Activated T-helper 1 cell treated with anti-CD3 and anti-CD28 coated beads, Interleukin-2, amount 50 U/mL, for 16 hours (primary cell): ENCODE measurements at places on chromosomes 16 and 17.

GRCh38 chr16:68373528-68374245 is 62.9 kb downstream of the PRMT7 start:
- no peak for DNase-seq

DNA sequence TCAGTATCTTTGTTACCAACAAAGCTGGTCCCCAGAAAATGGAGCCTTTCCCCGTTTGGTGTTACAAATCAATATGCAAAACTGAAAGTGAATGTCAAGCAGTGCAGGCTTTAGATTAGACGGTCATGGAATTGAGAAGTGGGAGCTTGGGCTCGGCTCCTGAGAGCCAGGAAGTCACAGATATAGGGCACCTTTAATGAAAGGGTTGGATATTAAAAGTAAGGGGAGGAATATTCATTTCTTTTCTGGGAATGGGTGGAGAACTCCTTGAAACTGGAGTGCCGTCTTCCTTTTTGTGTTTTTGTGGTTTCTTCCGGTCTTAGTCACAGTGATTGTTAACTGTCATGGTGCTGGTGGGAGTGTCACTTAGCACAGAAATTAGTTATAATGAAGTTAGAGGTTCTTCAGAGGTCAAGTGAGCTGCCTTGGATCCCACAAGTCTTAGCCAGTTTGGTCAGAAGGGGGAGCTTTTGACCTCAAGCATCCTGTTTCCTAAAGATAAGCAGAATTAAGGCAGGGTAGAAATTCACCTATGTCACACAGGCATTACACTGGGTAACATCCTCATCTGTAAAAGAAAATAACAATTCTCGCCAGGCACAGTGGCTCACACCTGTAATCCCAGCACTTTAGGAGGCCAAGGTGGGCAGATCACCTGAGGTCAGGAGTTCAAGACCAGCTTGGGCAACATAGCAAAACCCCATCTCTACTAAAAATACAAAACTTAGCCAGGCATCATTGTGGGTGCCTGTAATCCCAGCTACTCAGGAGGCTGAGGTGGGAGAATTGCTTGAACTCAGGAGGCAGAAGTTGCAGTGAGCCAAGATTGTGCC is 9.6 kb upstream of the EIF1 start:
- no peak for DNase-seq

- DNase-seq, result peak; percentile 30
Measured at GRCh38 chr17:2336852-2337543, at the start of gene SGSM2. Gene SGSM2, plus strand, starts transcription at chr17:2337501. Its CDS starts 188 bp downstream, at chr17:2337689.

GRCh38 chr17:79424471-79425185 is 186.2 kb downstream of the RBFOX3 start:
- no peak for DNase-seq

DNA sequence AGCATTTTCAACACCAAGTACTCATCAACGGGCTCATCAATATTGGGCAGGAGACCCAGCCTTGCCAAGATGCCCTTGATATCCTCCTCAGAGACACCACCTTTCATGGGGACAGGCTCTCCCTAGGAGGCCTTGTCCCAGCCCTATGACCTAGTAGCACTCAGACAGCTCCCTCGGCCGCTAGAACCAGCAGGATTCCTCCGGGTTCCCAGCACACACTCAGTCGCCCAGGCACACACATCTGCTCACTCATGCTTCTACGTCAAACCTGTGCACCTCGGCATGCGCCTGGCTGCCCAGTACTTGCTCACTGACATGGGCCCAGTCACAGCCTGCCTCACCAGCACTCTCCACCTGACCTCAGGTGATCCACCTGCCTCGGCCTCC is 17.0 kb downstream of the SRCIN1 start:
- DNase-seq, result no peak

GRCh38 chr17:37109731-37110710 is 161.3 kb downstream of the AATF start:
- DNase-seq, result no peak

- no peak for DNase-seq
Measured at GRCh38 chr16:76650582-76650981, 373.4 kb downstream of the CNTNAP4 start.

DNA sequence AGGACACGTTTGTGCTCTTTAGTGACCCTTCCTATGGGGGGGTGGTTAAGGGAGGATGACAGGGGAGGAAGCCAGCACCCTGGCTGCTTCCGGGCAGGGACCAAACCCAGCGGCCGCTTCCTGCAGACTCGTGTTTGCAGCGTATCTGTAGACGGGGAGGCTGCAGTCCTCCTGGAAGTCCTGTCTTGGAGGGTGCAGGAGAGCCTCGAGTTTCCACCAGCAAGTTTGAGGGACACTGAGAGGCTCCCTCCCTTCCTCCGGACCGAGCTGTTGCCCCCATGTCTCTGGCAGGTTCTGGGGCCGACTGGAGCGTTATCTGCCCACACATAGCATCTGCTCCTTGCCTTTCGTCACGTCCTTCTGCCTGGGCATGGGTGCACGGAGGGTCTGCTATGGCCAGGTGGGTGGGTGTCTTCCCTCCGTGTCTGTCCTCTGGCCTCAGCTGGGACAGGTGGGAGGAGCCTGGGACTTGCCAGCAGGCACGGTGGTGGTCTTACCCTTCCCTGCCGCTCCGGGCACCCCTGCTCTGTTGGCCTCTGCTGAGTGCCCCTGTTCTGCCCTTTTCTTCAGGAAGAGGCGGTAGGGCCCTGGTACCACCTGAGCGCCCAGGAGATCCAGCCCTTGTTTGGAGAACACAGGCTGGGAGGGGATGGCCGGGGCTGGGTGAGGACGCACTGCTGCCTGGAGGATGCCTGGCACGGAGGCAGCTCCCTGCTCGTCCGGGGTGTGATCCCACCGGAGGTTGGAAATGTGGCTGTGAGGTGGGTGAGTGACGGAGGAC is 8.8 kb downstream of the ENGASE start:
- no peak for DNase-seq

- DNase-seq, result no peak
Measured at GRCh38 chr16:16164243-16164642, 59.1 kb downstream of the ABCC6 start.

- DNase-seq, result no peak
Measured at GRCh38 chr17:57370619-57371018, 114.3 kb downstream of the MSI2 start.
